ENCODE measurements at places on chromosomes 16 and 17.

- DNase-seq: no peak
Measured at GRCh38 chr17:65055280-65055707, 1.2 kb downstream of the GNA13 start.

DNA sequence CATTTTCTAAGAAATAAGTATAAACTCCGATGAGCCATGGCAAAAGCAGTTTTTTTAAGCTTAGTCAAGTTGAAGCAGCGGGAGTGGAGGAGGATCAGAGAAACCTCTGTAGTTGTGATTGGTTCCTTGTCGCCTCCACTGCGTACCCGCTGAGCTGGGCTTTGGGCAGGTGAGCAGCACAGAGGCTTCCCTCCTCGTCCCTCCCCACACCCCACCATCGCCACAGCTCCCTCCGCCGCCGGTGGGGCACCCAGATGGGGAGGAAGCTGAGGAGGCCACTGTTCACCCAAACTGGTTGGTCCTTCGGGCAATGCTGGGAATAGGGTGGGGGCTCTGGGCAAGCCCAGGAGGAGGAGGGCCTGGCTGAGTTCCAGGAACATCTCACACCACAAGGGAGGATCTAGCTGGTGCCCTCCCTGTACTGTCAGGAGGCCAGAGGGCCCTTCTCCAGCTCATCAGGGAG, 5.2 kb upstream of the MRPL38 start:
- DNase-seq: peak; percentile 51

DNA sequence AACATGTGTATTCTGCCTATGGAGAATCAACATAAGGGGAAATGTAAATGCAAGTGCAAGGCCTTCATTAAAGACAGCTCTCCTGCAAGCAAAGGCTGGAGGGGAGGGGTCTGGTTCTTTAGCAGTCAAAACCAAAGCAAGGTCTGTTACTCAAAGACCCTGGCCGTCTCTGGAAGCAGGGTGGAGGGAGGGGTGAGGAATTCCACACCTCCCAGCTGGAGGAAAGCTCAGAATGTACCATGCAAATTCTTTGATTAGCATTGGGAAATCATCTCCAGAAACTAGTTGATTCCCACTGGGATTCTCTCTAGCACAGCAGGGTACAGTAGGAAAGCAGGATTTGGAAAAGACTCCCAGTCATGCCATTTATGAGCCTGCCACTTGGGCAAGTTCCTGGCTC, 77.3 kb upstream of the ASIC2 start:
- no peak for DNase-seq

DNA sequence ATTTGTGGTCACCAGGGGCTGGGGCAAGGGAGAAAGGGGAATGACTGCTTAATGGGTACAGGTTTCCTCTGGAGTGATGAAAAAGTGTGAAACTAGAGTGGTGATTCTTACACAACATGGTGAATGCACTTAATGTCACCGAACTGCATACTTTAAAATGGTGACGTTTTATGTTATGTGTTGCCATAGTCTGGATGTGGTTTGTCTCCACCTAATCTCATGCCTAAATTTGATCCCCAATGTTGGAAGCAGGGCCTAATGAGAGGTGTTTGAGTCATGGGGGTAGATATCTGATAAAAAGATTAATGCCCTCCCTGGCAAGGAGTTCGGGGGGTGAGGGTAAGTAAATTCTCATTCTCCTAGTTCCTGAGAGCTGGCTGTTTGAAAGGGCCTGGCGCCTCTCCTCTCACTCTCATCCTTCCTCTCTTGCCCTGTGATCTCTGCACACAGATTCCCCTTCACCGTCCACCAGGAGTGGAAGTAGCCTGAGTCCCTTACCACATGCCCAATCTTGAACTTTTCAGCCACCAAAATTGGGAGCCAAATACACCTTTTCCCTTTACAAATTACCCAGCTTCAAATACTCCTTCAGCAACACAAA, 15.3 kb downstream of the XPO6 start:
- DNase-seq: no peak

- DNase-seq: no peak
Measured at GRCh38 chr16:86128246-86128645, 229.3 kb downstream of the IRF8 start.

DNA sequence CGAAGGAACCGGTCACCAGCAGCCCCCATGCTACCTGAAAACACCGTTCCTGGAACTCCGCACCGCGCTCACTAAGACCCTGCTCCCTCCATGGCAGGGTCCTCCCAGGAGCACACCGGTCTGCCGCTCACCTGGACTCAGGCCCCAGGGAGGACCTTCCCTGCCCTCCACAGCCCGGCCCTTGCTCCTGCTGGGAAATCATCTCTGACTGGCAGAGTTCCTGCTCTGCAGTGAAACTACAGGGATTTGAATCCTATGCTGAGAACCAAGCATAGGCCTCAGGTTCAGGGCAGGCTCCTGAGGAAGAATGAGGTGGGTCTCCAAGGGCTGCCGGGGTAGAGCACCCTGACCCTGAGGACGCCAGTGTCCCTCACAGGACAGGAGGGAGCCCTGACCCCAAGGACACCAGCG, 88.5 kb downstream of the KCNJ12 start:
- DNase-seq: no peak

DNA sequence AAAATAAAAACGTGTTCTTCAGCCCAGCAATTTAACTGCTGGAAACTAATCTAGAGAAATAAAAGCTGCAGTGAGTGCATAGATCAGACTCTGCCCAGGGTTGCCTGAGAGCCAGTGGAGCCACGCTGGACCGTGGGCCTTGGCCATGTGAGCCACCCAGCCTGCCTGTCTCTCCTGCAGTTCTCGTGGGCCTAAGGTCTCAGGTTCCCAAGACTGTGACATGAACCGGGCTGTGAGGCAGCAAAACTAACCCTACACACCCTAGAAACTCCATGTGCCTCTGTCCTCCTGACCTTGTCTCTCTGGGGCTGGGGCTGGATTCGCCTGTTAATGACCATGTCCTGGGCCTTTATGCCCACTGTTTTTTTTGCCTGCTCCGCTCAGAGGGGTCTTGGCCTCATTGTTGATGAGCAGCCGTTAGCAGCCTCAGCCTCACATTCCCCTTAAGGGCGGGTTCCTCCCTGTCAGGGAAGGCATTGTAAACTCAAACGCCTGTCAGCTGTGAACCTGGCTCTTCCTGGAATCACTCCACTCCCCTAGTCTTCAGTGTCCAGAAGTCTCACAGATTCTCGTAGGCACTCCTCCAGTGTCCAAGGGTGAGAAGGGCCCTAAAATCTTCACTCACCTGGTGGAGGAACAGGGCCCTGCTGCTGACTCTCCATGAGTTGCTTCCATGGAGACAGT, 16.9 kb downstream of the C16orf90 start:
- DNase-seq: no peak

DNA sequence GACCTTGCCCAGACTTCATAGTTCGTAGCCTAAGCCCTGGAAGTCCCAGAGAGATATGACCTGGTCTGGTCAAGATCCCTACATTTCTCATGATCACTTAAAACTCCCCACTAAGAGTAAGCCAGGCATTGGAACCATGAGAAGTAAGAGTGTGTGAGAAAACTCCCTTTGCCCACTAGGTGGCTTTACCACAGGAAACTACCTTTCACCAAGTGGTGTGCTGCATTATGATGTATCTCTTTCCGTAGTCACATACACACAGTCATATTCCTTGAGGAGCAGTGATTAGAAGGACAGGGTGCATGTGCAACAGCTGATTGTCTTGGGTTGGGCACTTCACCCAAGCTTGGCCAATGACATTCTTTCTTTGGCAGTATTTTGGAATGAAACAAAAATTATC, 639.3 kb downstream of the KCNJ2 start:
- DNase-seq: no peak

DNA sequence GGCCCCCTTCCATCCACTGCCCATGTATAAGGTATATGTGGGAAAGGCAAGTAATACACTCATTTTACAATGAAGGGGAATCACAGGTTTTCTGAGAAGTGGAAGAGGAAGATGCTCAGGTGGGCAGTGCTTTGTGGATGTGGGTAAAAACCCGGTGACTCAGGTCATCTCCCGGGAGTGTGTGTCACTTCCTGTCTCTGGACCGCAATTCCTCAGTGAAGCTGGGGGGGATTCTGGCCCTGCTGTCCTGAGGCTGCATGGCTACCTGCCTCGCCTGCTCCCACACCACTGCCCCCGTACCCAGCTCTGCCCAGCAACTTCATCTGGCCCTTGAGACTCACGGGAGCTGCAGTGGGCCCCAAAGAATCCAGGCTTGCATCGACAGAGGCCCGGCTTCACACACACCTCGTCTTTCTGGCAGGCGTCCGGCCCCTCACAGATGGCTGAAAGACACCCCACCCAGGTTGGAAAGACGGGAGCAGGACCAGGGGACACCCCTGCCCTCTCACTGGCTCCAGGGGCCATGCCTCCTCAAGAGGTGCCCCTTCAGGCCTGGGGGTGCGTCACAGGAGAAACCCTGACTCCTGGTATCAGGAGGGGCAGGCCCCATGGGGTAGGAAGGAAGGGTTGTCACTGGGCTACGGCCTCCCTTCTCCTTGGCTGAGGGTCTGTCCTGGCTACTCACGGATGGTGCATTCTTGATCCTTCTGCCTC, 882 bp downstream of the SCARF1 start:
- peak; percentile 48 for DNase-seq

DNA sequence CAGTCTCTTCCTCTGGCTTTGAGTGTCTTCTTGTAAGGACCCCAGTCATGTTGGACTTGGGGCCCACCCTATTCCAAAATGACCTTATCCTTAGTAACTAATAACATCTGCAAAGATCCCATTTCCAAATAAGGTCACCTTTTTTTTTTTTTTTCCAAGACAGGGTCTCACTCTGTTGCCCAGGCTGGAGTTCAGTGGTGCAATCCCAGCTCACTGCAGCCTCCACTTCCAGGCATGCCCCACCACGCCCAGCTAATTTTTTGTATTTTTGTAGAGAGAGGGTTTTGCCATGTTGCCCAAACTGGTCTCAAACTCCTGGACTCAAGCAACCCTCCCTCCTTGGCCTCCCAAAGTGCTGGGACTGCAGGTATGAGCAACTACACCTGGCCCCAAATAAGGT, 118.8 kb upstream of the GSE1 start:
- no peak for DNase-seq

- DNase-seq: no peak
Measured at GRCh38 chr17:19322861-19323260, 39.7 kb downstream of the B9D1 start.

GRCh38 chr16:65905331-65905730, 461.2 kb upstream of the CDH5 start:
- no peak for DNase-seq

- DNase-seq: no peak
Measured at GRCh38 chr17:80424878-80425765, 10.2 kb downstream of the ENDOV start.

DNA sequence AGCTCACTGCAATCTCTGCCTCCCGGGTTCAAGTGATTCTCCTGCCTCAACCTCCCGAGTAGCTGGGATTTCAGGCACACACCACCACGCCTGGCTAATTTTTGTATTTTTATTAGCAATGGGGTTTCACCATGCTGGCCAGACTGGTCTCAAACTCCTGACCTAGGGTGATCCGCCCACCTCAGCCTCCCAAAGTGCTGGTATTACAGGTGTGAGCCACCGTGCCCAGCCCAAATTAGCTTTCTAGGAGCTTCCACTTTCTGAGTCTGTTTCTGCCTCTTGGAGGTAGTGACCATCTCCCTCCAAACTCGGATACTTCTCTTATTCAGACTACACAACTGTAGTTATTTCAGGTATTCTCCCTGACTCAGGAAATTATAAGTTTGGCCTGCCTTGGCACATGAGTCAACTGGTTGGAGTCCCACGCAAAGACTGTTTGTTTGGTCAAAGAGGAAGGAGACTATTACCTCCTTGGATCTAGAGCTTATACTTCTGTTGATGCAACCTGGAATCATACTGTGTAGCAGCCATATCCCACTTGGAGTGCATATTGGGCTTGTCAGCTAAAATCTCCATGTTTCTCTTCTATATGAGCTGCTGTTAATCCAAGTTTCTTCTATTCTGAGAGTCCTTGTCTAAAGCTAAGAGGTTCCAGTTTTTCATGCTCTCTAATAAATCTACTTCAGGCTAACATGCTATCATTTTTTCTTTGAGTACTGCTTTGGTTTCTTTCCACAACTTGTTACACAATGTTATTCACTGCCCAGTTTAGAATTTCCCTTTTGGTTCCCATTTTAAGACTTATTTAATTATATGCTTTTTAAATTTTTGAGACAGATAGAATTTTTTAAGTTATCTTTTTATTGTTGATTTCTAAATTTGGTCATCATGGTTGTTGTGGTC, 7.5 kb downstream of the IL4R start:
- peak; percentile 60 for DNase-seq

DNA sequence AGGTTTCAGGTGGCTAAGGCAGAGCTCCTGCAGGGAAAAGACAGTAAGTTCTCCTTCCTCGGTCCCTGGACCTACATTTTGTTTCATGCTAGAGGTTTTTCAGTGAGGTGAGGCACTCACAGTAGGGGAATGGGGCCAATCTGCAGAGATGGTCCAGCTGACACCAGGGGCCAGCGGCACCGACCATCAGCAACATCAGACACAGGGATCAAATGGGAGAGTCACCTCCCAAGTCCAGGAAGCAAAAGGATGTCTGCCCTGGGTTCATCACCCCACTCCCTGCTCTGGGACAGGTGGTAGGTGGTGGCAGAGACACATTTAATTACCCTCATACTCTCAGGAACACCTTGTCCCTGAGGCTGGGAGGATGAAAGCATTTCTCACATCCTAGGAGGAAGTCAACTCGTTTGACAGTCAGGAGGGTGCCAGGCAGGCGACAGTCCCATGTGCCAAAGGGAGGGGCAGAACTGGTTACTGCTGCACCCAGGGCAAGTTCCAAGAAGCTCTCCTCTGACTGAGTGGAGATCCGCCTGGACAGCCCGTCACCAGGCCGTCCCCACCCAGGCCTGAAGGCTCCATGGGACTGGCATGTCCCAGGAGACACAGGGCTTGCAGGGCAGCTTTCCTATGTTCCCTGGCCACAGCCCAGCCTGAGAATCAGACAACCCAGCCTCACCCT, 19.2 kb downstream of the ATP6V0D1 start:
- no peak for DNase-seq

DNA sequence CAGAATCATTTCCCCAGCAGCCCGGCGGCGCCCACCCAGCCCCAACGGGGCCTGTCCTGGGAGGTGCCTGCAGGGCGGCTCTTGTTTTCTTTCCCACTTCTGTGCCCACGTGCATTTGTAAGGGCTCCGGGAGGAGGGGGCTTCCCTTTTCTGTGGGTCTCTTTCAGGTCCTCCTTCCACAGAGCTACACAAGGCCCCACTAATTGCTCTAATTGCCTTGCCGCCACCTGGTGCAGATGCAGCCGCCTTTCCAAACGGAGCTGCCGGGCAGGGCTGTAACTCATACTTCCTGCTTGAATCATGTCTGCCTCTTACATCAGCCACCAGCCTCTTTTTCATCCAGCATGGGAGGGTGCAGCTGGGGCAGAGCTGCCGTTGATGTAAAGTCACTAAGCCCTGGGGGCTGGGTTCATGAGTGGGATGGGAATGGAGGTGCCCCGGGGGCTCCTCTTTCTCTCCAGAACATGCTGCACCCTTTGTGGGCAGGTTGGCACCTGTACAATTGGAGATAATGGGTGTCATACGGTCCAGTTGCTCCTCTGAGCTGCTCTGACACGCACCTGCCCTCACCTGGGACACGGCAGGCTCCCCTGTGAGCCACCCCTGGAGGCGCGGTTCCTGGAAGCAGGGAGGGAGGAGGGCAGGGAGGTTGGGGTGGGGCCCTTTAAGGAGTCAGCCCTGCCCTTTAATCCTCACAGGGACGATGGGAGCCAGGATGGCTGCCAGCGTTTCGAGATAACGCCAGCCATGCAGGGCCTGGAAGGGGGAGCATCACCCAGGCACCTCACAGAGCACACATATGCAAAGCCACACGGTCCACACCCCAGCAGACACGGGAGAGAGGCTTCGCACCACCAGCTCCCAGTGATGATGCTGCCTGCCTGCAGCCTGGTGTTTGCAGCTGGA, 41.1 kb upstream of the KLHDC4 start:
- DNase-seq: peak; percentile 58

Data from fibroblast of mammary gland (primary cell).